EL (cell line): ENCODE measurements at places on chromosomes 13 and 19.

- DNase-seq: no peak
Measured at GRCh38 chr13:45231722-45232121, 30.9 kb upstream of the KCTD4 start.

GRCh38 chr13:26563713-26564112 lies 6.2 kb downstream of the WASF3 start:
- DNase-seq: no peak

GRCh38 chr13:53250272-53250875 lies 221.8 kb downstream of the OLFM4 start:
- DNase-seq: peak; percentile 62

DNA sequence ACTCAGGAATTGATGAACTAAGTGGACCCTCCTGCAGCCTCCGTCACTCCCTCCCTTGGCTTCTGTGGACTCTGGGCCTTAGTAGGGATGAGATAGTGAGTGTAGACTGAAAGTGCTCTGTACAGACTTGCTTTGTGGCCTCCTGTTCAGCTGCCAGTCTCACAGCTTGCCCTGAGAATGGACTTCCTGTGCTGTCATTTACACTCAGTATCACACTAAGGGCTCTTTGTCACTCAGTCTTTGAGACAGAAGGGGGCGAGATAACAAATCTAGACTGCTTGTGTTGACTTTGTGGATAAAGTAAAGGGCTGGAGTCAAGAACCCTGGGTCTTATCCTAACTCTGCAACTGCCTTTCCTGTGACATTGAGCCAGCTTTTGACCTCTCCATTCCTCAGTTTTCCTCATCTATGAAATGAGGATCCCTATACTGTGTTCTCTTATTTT lies 21.0 kb upstream of the SPRY2 start:
- peak; percentile 8 for DNase-seq

DNA sequence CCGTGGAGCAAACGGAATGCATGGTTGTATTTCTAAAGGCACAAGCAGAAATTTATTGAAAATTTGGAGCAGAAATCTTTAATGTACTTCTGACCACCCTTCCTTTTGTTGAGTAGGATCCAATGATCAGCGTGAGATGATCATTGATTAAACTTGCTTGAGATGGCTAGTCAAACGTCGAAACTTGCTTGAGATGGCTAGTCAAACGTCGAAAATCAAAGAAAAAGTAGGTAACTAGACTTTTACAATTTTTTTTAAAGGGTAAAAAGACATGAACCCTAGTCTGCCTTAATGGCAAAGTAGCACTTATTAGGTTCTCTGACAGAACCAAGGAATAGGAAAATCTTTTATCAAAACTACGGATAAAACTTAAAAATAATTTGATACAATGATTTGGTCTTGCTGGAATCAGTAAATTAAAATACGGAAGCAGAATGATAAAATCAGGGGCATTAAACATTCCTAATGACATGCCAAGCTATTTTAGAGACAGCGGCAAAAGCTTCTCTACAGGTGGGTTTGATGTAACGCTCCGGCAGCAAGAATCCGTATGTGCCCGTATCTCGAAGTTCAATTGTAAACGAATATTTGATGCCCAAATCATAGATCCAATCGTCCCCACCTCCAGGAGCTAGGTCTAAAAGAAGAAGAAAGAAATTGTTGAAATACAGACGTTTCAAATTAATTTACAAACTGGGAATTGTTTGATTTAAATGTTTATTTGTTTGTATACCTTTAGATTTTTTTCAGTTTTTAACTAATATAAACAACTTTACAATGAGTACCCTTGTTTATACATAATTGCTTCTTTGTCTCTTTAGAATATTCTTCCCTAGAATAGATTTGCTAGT lies 841 bp upstream of the ZC3H13 start:
- peak; percentile 8 for DNase-seq

GRCh38 chr19:2084993-2085720 lies 11.0 kb downstream of the MOB3A start:
- peak; percentile 58 for DNase-seq

DNA sequence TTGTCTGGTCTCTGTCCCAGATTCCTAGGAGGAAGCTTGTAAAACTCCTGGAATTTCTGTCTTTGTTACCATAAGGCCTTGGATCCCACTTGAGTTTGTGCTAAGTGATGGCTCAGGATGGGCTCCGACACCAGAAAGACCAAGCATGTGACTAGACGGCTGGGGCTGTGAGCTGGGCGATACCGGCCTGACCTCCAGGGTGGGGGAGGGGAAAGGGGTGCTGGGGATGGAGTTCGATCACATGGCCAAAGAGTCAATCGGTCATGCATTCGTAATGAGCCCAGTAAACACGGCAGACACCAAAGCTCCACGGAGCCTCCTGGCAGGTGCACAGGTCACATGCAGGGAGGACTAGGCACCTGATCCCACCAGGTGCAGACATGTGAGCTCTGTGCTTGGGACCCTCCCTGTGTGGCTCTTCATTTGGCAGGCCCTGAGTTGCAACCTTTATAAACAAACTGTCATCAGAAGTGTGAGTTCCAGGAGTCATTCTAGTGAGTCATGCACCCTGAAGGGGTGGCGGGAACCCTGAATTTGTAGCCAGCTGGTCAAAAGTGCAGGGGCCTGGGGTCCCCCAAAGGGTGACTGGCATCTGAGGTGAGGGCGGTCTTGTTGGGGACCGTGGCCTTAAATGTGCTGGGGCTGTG lies 27.1 kb downstream of the ELAVL1 start:
- DNase-seq: peak; percentile 36

DNA sequence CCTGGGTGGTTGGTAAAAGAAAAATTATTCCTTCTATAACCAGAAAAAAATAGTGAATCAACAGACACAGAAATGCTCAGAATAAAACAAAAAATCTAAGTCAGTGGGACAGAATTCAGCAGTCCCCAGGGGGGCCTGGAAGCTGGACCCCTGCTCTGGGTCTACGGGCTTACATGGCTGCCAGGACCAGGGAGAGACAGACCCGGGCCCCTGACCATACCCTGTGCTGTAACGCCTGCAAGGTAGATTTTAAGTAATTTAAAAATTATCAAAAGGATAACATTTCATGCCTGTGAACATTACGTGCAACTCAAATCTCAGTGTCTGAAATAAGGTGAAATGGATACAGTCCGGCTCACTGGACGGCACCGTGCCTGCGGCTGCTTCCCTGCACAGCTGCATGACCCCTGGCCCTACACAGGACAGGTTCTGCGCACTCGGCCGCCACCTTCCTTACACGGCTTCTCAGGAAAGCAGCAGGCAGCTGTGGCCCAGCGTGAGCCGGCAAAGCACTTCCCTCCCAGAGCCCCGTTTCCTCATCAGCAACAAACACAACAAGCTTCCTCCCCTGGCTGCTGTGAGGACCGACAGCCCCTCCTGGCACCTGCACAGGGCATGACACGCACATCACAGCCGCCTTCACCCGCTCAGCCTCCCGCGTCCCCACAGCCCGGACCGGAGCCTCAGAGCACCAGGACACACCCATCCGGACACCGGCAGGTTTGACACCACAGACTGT lies 22.2 kb downstream of the RASA3 start:
- DNase-seq: peak; percentile 34

GRCh38 chr13:65926750-65927171 lies 1303.4 kb downstream of the PCDH9 start:
- no peak for DNase-seq

- DNase-seq: no peak
Measured at GRCh38 chr19:46406976-46407375, 6.4 kb downstream of the CCDC8 start.

GRCh38 chr19:39307822-39308530 lies 11.8 kb downstream of the IFNL1 start:
- DNase-seq: no peak

- DNase-seq: no peak
Measured at GRCh38 chr19:12843999-12844732, 5.9 kb downstream of the MAST1 start.

DNA sequence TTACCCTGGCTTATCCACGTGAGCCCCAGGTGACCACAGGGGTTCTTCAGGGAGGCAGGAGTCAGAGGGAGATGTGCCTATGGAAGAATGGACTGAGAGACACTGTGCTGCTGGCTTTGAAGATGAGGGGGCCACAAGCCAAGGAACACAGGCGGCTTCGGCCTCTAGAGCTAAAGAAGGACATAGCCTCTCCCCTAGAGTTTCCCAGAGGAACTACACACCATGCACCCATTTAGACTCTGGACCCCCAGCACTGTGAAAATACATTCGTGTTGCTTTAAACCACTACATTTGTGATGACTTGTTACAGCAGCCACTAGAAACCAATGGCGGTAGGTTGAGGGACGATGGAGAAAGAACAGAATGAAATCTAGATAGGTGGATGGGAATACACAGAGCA lies 13.7 kb upstream of the ATF5 start:
- no peak for DNase-seq

GRCh38 chr13:38905081-38905480 lies 85.5 kb downstream of the STOML3 start:
- DNase-seq: no peak

- no peak for DNase-seq
Measured at GRCh38 chr19:30153326-30154210, 211.5 kb downstream of the URI1 start.

DNA sequence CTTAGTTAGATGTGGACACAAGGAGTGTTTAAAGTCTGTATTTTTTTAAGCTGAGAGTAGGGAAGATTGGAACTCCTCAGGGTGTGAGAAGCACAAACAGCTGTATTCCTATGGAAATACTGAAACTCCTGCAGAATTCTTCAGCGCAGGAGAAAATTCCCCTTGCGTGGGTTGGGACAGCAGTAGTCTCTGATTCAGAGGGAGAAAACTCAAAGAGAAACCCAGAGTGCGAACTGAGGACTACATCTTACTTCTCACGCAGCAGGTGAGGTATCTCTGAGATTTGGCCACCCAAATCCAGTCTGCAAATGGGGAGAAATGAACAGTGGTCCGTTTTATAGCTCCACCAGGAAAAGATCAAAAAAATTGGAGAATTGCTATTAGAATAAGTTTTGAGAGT lies 60.9 kb downstream of the FRY start:
- DNase-seq: no peak

DNA sequence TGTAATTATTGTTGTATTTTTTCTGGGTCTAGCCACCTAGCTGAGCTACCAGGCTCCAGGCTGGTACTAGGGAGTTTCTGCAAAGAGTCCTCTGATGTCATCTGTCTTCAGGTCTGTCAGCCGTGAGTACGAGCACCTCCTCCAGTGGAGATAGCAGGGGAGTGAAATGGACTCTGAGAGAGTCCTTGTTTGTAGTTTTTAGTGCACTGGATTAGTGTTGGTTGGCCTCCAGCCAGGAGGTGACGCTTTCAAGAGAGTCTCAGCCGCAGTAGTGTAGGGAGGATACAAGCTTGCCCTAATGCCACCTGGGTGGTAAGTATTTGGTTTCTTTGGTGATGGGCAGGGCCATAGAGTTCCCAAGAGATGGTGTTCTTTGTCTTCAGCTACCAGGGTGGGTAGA lies 384.8 kb downstream of the SLC7A1 start:
- no peak for DNase-seq

GRCh38 chr13:44713788-44714469 lies 137.8 kb upstream of the TSC22D1 start:
- DNase-seq: peak; percentile 98

GRCh38 chr13:42533336-42533591 lies 40.7 kb upstream of the TNFSF11 start:
- DNase-seq: no peak

- no peak for DNase-seq
Measured at GRCh38 chr19:56959205-56959604, 118.7 kb upstream of the PEG3 start.

GRCh38 chr13:112881656-112882554 lies 87.1 kb upstream of the MCF2L start:
- no peak for DNase-seq

GRCh38 chr19:2636141-2636896 lies 66.2 kb downstream of the GNG7 start:
- DNase-seq: no peak

- DNase-seq: peak; percentile 34
Measured at GRCh38 chr19:48918801-48919247, 14.7 kb upstream of the DHDH start.

DNA sequence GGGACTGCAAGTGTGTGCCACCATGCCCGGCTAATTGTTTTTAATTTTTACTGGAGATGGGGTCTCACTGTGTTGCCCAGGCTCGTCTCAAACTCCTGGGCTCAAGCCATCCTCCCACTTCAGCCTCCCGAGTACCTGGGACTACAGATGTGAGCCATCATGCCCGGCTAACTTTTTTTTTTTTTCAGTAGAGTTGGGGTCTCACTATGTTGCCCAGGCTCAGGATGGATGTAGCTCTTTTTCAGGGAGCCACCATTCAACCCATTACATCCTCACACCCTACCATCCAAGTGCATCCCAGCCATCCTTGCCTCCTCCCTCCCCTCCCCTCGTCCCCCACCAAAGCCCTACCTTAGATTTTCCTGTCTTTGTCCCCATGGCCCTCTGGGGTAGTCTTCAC lies 14.9 kb downstream of the CELF5 start:
- DNase-seq: no peak

- no peak for DNase-seq
Measured at GRCh38 chr13:98390086-98390715, 186.7 kb downstream of the STK24 start.

- peak; percentile 45 for DNase-seq
Measured at GRCh38 chr19:18167975-18168645, 5.5 kb upstream of the IFI30 start.

DNA sequence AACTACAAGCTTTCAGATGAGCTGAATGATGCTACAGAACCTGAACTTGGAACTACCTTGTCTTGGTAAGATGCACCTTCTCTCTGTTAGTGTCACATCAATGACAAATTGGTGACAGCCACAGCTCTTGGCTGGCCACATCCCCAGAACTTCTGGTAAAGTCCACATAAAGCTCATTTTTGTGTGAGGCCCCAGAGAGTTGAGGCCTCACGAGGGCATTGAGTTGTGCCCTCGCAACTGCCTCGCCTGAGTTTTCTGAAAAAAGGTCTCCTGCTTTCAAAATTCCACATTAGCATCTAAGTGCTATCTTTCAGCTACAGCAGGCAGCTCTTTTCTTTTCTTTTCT lies 42.6 kb downstream of the MRPL57 start:
- no peak for DNase-seq

GRCh38 chr19:27868007-27868406 lies 1344.9 kb downstream of the UQCRFS1 start:
- no peak for DNase-seq

DNA sequence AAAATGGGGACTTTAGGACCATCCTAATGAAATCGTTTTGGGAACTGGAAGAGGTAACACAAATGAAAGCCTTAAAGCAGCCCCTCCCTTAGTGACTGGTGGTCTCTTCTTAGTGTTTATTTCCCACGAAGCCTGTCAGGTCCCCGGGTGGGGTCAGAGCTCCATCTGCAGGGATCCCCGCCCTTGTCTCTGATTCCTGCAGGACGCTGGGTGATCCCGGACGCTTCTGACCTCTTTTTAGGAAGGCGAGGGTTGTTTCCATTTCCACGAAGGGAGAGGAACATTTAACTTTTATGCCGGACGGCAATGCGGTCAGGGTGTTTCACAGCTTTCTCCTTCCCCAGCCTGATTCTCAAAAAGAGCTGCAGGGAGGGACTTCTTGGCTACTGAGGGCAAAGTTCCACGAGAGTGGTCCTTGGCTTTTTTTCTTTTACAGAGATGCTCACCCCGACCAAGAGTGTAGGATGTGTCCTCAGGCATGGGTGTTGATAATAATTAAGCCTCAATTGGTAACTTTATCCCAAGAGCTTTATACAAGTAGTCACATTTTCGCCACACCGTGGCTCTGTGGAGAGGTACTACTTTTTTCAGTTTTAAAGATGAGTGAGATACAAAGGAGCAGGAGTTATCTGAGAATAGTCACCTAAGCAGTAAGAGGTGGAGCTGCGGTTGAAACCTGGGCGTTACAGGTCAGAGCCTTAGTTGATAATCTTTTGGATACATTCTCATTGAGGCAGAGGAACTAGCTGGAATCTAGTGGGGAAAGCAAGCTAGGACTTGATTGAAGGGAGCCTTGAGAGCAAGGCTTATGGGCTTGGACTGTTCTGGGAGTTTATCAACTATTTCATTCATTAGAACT lies 813 bp downstream of the ZNF284 start:
- DNase-seq: peak; percentile 15
